ENCODE measurements at places on chromosomes 11 and 22.
A peak's percentile ranks its signal among the peaks of the same experiment; 100 is the strongest.

GRCh38 chr11:132464003-132464342, 1068.3 kb downstream of the OPCML start:
- DNase-seq: no peak

- peak; percentile 80 for DNase-seq
Observed at GRCh38 chr11:64715756-64716472, 7.1 kb downstream of the NRXN2 start.

- no peak for DNase-seq
Observed at GRCh38 chr11:20064961-20065405, 95.3 kb downstream of the DBX1 start.

GRCh38 chr11:57479911-57480310, 19.6 kb downstream of the RTN4RL2 start:
- peak; percentile 79 for DNase-seq

GRCh38 chr11:71491531-71491930, 35.5 kb upstream of the KRTAP5-7 start:
- DNase-seq: no peak

- DNase-seq: peak; percentile 81
Observed at GRCh38 chr11:108496643-108497256, 1.4 kb downstream of the POGLUT3 start.

DNA sequence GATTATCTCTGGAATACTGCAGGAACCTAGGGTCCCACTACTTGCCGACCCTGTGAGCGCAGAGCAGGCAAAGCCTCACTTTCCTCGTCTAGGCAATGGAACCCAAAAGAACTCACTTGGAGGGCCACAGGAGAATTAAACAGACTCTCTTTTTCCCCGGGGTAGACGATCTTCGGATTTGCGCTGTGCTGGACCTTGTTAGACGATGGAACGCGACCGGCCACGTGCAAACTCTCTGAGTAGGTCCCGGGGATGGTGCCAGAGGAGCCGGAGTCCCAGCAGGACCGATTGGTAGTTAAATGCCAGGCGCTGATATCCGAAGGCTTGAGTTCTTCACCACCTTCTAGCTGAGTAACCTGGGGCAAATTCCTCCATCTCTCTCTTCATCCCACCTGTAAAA, 1.0 kb upstream of the SLC1A2 start:
- DNase-seq: no peak

GRCh38 chr11:13358596-13359270, 81.1 kb downstream of the BMAL1 start:
- DNase-seq: no peak

- DNase-seq: no peak
Observed at GRCh38 chr11:2846056-2846455, 39.5 kb downstream of the CDKN1C start.

DNA sequence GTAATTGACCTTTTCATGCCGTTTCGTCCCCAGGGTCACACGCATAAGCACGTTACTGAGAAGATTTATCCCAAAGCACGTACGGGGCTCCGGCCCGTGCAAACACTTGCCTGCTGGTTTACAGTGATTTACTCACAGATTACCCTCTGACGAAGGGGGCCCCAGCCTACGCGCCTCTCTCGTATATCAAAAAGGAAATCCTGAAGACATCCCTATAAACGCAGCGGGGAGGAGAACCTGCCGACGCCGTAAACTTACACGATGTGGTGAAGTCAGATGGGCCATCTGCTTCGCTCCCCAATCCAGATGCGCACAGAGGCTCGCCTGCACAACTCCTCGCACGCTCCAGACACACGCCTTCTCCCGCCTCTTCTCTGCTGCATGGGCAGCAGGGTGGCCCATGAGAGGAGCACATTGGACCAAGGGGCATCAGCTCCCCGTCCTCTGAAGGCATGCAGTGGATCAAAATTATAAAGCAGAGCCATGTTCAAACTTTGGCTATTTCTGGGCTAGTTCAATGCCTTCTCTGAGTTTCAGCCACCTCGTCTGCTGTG, 123.6 kb downstream of the MN1 start:
- DNase-seq: no peak

DNA sequence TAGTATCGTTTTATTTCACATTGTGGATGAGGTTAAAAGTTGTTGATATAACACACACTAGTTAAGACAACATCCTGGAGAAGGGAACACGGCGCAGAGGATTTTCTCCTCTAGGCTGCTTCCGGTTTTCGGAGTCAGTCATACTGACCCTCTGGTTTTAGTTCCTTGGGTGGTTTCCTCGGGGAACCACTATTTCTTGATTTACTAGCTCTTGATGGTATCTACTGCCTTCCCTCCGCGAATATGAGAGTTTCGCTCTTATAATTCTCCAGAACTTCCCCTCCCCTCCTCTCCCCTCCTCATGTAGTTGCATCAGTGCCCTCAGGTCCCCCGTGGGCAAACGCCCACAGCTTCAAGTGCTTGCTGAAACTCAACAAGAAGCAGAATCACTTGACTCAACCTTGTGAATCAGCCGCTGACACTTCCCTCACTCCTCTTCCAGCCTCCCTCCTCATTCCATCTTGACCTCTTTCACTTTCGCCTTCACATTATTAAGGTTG, 15.9 kb upstream of the APOBEC3A start:
- DNase-seq: no peak

GRCh38 chr11:85626496-85626895, 648 bp downstream of the DLG2 start:
- DNase-seq: no peak

DNA sequence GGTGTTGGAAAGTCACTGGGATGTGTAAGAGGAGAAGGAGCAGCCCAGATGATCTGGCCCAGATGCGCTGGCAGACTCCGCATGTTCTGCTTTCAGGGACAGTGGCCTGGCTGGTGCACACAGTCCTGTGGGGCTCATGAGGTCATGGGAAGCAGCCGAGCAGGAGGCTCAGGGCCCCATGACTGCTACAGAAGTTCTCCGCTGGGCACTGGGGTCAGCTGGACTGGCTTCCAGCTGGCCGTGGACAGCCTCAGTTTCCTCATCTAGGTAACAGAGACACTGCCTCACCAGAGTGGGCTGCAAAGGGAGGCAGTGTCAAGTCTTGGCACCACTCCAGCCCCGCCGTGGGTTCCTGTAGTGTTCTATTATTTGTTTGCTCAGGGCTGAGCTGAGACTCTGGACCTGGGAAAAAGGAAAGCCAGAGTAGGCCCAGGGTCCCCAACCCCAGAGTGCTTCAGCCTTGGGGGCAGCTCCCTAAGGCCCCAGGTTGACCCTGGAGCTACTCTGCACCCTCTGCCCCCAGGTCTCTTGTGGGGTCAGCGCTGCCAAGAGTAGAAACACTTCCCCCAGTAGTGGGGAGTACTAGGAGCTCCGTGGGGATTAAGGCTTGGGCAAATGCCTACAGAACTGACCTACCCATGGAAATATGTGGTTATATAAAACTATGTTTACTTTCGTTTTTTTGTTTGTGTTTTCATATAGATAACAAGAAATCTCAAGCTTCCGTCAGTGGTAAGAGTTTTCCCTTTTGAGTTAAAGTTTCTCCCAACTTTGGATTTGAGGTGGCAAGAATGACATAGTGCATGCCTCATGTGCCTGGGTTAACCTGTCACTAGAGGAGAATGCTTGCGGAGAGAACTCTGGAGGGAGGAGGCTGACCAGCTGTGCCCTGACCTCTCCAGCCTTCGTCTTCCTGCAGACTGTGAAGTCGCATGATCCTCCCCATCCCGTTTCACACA, 45.3 kb downstream of the MED15 start:
- DNase-seq: peak; percentile 91

DNA sequence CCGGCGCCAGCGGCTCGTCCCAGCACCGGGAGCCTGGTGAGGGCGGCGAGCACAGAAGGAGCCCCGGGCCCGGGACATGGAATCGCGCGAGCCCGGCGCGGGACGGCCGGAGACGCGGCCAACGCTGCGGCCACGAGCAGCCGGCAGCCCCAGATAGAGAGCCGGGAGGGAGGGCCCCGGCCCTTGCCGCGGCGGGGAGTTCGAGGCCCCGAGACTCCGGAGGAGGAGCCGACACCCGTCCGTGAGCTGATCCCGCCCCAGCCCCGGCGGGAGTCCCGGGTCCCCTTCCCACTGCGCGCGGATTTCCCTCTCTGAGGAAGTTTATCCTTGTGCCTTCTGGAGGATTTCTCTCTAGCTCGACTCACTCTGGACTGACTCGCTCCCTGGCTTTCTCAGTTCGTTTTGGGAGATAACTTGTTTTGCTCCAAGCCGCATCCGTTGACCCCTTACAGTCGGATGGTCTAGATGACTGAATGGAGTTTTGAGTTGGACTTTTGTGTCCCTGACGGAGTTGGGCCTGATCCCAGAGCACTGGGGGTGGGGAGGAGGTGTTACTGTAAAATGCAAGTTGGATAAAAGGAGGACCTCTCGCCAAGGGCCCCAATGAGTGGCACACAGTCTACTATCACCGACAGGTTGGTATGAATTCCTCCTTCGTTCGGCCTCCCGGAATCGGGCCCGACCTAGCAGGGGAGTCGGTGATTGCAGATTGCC, 585 bp downstream of the ARHGEF12 start:
- peak; percentile 88 for DNase-seq

Measured in osteoblast (primary cell).